NCI-H1092 (cell line): ENCODE measurements at places on chromosomes 4 and X.

- DNase-seq: no peak
These were observed 42.6 kb downstream of the RAB28 start for GRCh38 chr4:13441506-13441905.

DNA sequence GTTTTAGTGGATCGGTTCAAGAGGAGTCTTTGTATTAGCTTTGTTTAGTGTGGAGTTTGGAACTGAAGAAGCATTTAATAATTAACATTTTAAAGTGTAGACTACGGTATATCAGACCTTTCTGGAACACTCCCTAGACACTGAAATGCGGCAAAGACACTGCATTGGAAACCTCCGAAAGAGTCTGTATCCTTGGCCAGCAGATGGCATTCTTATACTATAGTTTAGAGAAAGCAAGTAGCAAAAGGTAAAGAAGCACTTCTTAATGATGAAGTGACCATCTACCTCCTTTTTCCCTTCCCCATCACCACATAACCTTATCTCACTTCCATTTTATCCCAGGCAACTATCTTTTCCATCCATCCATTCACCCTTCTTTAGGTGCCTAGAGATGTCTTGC, 7.6 kb downstream of the FABP2 start:
- peak; percentile 4 for DNase-seq

DNA sequence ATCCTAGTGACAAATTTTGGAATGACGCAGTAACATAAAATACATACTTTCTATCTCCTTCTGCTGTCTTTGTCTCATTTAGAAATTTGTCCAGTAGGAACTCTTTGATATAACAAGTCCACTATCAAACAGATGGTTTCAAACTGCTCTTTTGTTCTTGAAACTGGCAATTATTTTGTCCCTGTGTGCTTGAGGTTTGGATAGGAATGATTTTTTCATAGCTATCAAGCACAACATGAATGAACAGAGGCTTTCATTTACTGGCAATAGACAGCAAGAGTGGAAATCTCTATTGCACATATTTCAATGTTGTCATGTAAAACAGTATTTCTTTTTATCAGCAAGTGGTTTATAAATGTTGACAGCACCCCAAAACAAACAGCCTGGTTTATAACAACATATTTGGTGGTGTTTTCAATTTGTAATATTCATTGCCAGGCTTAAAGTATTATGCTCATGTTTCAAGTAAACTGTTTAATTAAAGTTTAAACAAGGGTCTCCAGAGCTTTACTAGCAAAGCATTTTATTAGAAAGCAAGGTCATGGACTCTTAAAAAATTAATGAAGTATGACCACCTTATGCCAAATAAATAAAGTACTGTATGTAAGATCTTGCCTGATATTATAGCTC, 60.0 kb downstream of the TIGD2 start:
- no peak for DNase-seq

DNA sequence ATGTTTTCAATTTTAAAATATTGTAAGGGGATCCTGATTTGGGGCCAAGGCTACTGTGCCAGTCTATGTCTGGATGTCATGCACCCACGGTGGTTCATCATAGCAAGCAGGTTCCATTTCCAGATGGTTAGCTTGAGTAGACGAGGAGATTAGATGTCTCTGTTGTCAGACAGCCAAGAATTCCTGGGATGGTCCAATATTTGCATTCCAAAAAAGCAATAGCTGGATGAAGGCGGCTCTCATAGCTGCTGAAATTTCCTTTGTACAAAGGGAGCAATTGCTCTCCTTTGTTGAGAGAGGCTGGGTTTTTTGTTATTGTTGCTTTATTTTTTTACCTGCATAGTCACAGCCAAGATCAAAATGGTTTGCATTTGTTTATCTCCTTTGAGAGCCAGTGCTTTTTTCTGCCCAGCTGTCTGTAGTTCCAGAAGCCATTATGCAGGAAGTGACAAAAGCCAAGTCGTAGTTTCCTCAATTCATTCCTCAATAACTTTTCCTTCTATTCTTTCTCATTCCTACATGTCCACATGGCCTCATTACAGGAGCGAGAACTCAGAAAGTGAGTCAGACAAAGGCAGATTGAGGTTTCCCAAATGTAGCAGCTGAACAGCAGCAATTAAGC, 107.9 kb downstream of the MMRN1 start:
- peak; percentile 37 for DNase-seq

DNA sequence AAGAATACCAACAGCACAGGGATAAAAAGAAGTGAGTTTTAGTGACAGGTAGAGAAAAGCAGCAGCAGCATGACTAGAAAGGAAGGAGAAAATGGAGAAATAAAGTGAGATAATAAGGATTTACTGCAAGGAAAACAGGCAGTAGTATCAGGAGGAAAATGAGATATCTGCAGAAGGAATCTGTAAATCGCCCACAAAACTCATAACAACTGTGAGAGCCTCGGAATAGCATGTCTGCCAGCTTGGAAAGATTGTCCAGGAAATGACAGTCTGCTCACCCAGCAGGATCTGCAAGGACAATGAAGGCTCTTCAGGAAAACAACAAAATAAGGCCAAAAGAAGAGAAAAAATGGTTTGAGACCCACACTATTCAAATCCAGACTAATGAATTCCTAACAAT, 47.4 kb downstream of the CXXC4 start:
- no peak for DNase-seq

DNA sequence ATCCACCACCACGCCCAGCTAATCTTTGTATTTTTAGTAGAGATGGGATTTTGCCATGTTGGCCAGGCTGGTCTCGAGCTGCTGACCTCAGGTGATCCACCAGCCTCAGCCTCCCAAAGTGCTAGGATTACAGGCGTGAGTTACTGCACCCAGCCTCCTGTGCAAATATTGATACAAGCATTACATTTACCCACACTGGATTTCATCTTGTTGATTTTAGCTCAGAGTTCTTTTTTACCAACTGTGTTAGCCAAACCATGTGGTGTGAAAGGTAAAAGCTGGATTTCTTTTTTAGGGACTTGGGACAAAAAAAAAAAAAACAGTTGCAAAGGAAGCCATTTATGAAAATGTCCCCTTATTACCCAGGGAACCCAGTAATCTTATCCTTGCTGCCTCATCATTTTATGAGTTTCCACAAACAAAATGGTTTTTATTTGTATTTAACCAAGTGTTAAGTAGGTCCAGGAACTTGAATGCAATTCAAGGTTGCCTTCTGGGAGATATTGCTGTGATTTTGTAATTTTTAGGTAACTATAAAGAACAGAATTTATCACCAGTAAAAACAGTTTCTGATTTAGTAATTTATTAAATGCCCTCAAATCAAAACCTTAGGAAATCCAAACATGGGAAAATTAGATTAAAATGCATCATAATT, 202.5 kb downstream of the PALLD start:
- DNase-seq: peak; percentile 9

DNA sequence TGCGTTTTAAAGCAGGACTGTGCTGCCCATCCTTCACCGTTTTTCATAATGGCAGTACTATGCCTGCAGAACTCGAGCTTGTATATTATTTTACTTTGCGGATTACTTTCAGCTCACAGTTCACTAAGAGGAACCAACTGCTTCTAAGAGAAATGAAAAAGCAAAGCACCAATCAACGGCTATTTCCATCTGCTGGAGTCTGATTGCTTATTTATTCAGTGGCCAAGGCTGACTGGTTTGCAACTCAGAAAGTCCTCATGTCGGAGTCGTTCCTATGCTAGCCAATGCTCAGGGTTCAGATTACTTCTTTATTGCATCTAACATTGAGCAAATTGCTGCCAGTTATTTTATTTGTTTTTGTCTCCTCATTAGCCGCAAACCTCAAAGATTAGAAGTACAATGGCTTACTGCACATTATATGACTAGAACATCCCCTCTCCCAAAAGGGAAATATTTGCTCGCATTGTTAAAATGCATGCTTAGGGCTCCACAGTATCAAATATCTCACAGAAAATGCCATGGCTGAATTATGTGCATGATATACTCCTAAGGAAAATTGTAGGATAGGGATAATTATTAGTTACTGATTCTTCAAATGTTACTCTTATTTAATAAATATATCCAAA, 1628.2 kb upstream of the ADGRL3 start:
- peak; percentile 84 for DNase-seq

- no peak for DNase-seq
These were observed 300.9 kb downstream of the FAM47A start for GRCh38 chrX:33831211-33831610.

GRCh38 chrX:30521440-30522182, 56.0 kb downstream of the TASL start:
- DNase-seq: no peak

GRCh38 chr4:55879224-55879623, 25.8 kb downstream of the EXOC1 start:
- DNase-seq: no peak

- no peak for DNase-seq
These were observed 3.5 kb downstream of the CXCL2 start for GRCh38 chr4:74095482-74095881.

DNA sequence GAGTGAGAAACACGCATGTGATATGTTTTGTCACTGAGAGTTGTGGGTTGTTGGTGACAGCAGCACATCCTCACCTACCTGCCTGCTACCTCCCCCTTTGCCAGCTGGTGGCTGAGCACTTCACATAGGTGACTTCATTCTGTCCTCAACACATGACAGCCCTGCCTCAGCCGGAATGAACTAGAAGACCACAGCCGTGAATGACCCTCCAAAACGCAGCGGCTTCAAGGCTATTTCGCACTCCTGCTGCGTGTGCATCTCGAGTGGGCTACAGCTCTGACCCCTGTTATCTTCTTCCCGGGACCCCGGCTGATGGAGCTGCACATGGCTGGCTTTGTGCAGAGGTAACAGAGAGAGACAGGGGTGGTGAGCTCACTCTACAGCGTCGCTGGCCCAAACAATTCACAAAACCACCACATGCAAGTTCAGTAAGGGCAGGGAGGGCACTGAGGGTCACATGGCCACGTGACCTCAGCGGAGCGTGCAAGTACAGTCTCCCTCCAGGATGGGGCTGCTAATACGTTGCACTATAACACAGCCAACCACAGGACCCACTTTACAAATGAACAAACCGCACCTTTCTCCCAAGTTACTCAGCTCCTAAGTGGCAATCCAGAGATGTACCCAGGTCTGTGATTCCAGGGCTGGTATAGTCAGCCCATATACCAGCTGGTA, 6.3 kb upstream of the PPP2R2C start:
- no peak for DNase-seq

DNA sequence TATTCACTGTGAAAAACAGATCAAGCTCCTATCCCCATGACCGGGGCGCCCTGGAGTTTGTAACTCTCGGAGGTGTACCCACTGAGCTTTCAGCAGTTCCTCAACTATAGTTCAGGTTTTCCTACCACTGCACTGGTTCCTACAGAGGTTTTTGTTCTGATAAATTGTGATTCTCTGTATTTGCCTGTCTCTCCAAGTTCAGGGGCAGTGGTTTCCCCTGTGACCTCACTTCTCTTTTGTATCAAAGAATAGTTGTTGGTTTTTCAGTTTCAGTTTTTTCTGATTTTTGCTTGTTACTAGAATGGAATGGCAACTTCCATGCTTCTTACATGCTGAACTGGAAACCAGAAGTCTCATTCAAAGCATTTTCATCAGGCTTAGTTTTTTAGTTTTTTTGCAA, 56.8 kb upstream of the PLS3 start:
- no peak for DNase-seq

GRCh38 chr4:104625706-104626105, 131.0 kb upstream of the CXXC4 start:
- no peak for DNase-seq

GRCh38 chr4:1646690-1647089, 37.4 kb downstream of the FAM53A start:
- no peak for DNase-seq

DNA sequence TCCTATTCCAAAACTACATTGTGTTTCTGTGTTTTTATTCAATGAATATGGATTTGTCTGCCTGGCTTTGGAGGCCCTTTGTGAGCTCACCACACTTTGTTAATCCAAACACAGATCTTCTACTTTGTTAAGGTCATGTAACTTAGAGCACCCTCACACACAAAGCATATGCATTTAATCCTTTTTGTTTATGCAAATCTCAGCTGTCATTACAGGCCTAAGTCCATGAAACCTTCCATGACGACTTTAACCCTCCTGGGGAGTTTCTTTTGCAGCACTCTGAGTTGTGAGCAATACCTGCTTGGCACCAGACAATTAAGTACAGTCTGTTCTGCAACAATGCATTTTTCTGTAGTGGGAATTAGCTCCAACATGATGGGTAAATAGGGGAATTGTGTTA, 14.9 kb downstream of the CCSER1 start:
- no peak for DNase-seq

DNA sequence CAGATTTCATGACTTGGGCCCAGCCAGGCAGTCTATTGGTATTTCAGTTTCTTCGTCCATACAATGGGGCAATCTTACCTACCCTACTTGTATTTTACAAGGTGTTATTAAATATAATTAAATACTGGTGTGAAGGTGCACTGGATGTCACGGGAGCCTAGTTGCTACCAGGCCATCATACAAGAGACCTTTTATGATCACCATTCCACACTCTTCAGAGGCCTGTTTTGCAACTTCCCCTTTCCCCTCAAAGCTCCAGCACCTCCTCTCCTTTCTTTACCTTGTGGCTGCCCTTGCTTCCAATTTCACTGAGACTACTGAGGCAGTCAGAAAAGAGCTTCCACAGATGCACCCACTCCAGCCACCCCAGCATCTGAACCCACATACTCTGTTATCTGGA, 93.8 kb upstream of the HELT start:
- no peak for DNase-seq

- no peak for DNase-seq
These were observed 50.8 kb downstream of the HTRA3 start for GRCh38 chr4:8320386-8320750.

- DNase-seq: no peak
These were observed 362.5 kb upstream of the TRAM1L1 start for GRCh38 chr4:117447925-117448324.

DNA sequence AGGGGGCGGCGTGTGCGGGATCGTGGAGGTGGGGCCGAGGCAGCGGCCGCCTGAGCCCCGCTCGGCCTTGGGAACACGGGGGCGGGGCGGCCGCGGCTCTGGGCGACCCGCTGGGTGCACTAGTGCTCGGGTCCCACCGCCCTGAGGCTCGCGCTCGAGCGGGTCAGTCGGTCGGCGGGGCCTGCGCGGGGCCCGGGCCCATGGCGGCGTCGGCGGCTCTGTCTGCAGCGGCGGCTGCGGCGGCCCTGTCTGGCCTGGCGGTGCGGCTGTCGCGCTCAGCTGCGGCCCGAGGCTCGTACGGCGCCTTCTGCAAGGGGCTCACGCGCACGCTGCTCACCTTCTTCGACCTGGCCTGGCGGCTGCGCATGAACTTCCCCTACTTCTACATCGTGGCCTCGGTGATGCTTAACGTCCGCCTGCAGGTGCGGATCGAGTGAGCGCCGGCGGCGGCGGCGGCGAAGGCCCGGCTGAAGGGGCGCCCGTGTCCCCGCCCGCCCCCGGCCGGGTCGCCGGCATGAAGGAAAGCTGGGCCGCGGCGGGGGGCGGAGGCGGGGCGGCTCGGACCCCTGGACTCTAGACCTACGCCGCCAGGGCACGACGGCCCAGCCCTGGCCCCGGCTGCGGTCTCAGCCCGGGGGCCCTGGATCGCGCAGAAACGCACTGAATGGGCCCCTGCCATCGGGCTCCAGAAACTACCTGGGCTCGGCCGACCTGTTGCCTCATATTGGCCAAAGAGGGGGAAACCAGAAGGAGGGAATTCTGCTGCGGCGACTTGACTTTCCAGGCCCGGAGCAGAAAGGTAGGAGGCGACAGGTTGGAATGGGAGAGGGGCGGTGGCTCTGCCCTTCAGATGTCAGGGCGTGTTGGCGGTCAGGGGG, at the start of gene SMIM10L2A:
Gene SMIM10L2A (plus strand): TSS at position 13 of the 878 bp plus-strand sequence. CDS start 188 bp downstream, at position 201.
- DNase-seq: no peak

GRCh38 chr4:184389978-184390900, 84.1 kb downstream of the IRF2 start:
- no peak for DNase-seq
